AML-193 (cell line): ENCODE measurements at places on chromosomes 7 and 10.
A peak's percentile ranks its signal among the peaks of the same experiment; 100 is the strongest.

DNA sequence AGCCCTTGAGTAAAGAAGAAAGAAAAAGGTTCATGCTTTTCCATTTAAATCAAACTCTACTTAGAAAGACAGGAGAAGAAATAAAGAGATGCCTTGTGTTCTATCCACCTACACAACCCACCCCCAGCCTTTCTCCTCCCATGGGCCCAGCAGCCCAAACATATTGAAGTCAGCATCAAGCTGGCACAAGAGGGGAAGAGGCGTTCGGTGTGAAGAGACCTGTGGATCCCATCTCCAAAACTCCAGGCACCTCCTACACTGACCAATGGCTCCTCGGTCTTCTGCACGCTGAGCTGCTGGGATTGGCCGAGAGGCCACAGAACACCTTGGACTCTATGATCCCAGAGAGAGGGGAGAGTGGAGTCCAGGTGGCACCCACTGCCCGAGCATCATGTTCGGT lies 66.0 kb upstream of the CELF2 start:
- DNase-seq = no peak

GRCh38 chr7:122528879-122529481 lies 169.9 kb downstream of the RNF133 start:
- peak; percentile 13 for DNase-seq

GRCh38 chr10:3000048-3000447 lies 67.3 kb upstream of the PFKP start:
- no peak for DNase-seq

DNA sequence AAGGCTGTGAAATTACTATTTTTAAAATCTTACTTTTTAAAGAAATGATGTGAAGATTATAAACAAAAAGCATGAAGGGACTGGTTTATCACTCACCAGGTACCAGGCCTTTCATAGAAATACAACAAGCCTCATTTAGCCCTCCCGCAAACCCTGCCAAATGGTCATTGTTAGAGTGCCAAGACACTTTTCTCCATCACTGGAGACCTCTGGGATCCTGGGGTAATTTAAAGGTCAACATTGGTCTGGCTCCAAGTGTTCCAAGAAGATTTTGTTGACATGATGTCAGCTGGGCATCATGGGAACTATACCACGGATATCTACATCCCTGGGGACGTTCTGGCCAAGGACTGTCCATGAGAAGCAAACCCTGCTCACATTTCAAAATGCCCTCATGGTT lies 138.0 kb upstream of the FRMD4A start:
- DNase-seq = no peak

DNA sequence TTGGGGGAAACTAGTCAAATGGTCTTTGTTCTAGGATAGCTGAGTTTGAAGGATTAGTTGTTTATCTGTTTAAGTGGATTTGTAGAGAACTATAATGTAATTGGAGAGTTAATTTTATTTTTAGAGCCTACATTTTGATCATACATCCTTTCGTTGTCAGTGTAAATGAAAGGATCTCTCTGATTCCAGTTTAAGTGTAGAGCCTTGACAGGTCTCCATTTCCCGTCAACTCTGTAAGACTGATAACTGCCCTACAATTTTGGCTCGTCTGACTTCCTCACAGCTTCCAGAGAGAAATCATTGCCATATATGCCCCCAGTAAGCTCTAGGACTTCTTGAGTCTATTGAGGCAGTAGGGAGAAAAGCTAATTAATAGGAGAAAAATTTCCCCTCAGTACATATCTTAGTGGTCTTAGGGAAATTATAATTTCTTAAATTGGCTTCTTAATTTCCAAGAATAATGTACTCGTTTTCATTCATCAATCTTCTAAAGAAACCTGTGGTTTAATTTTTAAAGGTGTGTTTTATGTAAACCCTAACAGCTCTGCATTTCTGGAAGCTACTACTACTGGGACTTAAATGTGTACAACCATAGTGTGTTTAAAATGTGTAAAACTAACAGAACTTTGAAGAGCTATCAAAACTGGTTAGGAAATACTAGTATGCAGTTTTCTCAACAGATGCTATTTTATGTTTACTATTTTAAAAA lies 3.8 kb downstream of the KMT2E start:
- no peak for DNase-seq

DNA sequence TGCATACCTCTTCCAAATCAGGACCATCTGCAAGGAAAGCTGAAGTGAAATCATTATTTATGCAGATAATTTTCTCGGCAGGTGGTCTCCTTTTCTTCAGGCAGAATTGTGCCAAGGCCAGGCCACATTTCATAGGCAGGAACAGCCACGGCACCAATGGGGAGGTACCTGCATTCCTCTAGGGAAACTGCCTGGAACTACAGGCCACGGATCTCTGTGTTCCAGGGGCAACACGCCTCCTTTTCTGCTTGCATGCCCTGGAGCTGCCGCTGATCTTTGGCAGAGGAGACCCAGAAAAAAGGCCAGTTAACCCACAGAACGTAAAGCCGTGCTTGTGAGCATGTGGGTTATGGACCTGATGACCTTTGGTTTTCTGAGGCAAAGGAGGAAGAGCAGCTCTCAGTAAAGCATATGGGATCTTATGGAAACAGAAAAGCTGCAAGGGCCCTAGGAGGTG lies 111.2 kb upstream of the KIAA1217 start:
- no peak for DNase-seq

- no peak for DNase-seq
These were observed 17.5 kb downstream of the LAMB4 start for GRCh38 chr7:108112683-108113082.

- no peak for DNase-seq
These were observed 19.4 kb downstream of the INSIG1 start for GRCh38 chr7:155317114-155317434.

DNA sequence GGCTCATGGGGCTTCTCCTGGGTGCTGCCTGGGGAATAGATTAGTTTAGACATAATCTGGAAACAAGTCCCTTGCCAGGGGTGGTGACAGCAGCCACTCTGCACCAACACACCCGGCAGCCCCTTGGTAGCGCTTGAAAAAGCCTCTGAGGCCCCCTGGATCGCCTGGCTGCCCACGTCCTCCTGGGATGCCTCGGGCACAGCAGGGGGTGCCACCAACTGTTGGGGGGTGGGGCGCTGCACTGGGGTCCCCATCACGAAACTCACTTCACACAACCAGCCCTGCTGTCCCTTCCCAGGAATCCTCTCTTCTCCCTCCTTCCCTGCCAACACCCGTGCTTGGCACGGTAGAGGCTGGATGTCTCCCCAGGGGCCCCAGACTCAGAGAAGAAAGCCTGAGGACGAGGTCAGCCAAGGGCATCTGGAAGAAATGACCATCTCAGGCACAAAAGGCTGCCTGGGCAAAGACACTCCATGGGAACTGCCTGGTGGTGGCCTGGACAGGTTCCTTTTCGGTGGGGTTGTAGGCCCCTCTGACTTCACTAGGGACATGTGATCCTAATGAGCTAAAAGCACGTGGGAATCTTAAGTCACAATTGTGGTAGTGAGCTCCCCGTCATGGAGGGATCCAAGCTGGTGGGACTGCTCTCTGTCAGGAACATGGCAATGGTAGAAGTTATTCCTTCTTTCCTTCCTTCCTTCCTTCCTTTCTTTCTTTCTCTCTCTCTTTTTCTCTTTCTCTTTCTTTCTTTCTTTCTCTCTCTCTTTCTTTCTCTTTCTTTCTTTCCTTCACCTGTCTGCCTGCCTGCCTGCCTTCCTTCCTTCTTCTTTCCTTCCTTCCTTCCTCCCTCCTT lies 11.3 kb downstream of the TMEM270 start:
- DNase-seq = no peak

DNA sequence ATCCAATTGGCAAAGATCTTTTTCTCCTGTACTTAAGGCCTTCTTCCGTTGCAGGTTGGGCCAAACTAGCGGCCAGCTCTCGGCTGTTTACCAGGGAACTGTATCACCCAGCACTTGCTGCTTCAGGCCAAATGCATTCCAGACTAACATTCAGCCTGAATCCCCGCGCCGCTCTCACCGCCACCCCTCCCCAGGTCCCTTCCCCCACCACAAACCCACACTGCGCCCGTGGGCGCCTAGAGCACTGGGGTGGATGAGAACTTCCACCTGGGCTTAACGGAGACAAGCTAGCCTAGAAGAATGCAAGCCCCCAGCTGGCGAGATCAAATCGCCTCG lies 676 bp downstream of the TCAF1 start:
- DNase-seq = no peak

- no peak for DNase-seq
These were observed 87.1 kb downstream of the DYNC1I1 start for GRCh38 chr7:95859429-95859828.

- no peak for DNase-seq
These were observed 101.9 kb downstream of the EXOC4 start for GRCh38 chr7:133354546-133355324.

DNA sequence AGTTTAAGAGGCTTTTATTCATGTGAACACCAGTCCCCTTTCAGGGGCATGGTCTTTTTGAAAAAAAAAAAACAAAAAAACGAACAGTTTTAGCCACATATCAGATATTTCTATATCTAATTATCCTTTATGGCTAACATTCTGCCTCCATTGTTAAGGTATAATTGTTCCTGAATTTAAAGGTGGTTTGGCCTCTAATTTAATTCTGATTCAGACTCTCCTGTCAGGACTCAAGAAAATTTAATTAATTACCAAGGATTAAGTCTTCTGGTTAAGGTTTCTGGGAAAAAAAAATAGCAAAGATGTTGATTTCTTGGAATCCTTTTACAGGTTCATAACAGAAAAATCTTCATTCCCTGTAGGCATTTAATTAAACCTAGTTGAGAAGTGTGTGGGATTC lies 27.4 kb downstream of the COL1A2 start:
- DNase-seq = no peak
